ENCODE measurements at places on chromosomes 12 and 14. TPM values are rescaled to one million over a fixed set of nuclear protein-coding genes. Genes with fewer than 3 reads are reported as not detected.

The PMEL gene
- 1.2 TPM for total RNA-seq

- DNase-seq: no peak
Measured at GRCh38 chr12:21500786-21501257, 613 bp downstream of the RECQL start.

The LRRC9 gene
- total RNA-seq: 3.2 TPM

The AREL1 gene
- total RNA-seq: 32.7 TPM

The ADAM21 gene
- not detected for total RNA-seq

GRCh38 chr12:96534339-96534738, 45.0 kb downstream of the CFAP54 start:
- no peak for DNase-seq

GRCh38 chr14:37051680-37052079, 120.7 kb downstream of the SLC25A21 start:
- no peak for DNase-seq

- DNase-seq: no peak
Measured at GRCh38 chr14:104993808-104994591, 8.4 kb downstream of the CLBA1 start.

- no peak for DNase-seq
Measured at GRCh38 chr12:39443081-39443928, at the start of gene KIF21A. Gene KIF21A, minus strand, starts transcription at chr12:39443120. Its CDS starts 150 bp downstream, at chr12:39442970.

DNA sequence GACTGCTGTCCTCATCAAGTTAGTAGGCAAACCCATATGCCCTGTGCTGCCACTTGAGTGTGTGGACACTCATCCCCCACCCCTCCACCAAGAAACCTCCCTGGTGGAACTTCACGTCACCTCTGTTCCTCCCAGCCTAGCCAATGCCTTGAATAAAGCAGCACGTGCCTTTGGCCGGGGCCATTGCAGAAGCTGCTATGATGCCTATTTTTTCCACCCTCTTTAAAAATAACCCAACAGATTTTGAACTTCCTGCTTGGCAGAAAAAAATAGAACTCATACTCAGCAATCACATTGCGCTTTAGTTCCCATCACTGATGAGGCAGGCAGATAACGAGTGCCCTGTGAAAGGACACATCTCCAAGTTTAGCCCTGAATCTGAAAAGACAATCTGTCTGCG, 23.1 kb upstream of the PWP1 start:
- DNase-seq: no peak

The LRIG3 gene
- 54.0 TPM for total RNA-seq

GRCh38 chr12:41724216-41724615, 420.5 kb downstream of the GXYLT1 start:
- no peak for DNase-seq

DNA sequence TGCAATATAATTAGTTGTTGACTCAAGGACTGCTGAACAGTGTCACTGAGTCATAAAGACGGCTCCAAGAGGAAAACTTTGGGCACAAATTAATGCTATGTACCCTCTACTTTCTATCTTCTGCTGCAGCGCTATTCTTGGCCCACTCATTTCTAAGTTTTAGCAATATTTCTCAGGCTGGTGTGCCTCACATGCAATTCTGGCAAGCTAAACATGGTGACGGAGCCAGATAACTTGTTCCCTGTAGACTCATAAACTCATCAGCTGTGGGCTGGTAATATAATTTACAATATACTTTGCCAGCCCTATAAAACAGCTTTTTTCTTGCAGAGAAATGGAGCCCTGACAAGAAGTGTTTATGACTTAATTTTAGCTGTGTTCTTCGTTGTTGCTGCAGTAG, 615.1 kb downstream of the NRXN3 start:
- DNase-seq: no peak

The MFAP5 gene
- total RNA-seq: 159 TPM

DNA sequence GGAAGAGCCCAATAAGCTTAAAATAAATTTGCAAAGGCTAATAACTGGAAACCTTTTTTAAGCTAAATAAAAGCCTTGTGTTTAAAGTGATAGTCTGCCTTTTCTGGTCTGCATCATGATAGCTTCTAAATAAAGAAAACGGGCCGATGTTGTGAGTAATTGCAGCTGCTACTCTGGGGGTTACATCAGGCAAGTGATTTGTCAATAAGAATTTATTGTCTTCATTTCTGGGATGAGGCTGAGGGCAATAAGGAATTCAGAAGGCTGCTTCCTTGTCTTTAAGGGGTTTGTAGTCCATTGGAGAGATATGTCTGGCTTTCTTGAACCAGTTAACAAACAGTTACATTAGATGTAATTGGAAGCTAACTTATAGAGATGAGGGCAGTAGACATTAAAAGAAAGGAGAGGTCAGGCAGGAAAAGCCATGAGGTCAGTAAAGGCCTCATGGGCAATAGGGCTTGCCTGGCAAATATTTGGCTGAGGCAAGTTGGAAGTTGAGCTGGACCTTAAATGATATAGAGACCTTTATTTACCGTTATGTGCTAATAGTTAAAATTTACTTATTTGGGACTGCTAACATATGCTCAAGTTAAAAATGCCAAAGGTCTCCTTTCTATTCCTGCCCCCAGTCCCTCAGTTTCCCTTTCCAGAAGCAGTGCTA, 85.0 kb downstream of the CRADD start:
- no peak for DNase-seq

- no peak for DNase-seq
Measured at GRCh38 chr14:75539162-75539560, 16.9 kb downstream of the BATF start.

The EIF2B1 gene
- 55.2 TPM for total RNA-seq

DNA sequence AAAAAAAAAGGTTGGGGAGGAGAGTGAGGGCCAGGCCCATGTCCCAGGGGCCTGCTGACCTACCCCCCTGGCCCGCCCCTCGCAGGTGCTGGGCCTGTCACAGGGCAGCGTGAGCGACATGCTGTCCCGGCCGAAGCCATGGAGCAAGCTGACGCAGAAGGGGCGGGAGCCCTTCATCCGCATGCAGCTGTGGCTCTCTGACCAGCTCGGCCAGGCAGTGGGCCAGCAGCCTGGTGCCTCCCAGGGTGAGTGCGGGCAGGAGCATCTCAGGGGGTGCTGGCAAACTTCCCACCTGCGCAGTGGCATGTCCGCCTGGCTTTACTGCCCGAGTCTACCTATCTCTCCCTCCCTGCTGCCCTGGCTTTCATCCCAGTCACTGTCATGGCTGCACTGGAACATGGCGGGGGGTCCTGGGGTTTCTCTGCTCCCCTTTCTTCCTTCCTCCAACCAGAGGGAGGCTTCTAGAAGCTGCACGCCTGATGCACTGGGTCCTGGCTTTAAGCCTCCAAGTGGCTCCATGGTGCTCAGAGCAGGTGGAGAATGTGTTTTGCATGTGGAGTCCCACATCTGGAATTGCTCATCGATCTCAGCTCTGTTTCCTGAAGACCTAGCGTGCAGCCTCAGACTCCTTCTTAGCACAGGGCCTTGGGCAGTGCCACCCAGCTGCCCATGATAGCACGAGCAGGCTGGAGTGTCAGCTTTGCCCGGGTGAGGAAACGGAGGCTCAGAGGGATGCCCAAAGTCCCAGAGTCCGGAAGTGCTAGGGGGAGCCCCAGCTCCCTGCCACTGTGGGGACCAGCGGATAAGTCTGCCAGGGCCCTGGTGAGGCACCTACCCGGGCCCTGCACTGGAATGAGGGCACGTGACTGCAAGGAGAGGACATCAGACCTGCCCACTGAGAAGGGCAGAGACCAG, 46.3 kb downstream of the PHETA1 start:
- no peak for DNase-seq

GRCh38 chr12:113057565-113058485, 1.3 kb downstream of the DTX1 start:
- no peak for DNase-seq

All from vagina (tissue), 2 donors.